Activated naive CD8-positive, alpha-beta T cell treated with anti-CD3 and anti-CD28 coated beads, Interleukin-2, amount 10 ng/mL, durations not matched to agents 7 days and 5 days (primary cell): ENCODE measurements at places on chromosomes 12 and 14. TPM values are rescaled to one million over a fixed set of nuclear protein-coding genes. Genes with fewer than 3 reads are reported as not detected.

DNA sequence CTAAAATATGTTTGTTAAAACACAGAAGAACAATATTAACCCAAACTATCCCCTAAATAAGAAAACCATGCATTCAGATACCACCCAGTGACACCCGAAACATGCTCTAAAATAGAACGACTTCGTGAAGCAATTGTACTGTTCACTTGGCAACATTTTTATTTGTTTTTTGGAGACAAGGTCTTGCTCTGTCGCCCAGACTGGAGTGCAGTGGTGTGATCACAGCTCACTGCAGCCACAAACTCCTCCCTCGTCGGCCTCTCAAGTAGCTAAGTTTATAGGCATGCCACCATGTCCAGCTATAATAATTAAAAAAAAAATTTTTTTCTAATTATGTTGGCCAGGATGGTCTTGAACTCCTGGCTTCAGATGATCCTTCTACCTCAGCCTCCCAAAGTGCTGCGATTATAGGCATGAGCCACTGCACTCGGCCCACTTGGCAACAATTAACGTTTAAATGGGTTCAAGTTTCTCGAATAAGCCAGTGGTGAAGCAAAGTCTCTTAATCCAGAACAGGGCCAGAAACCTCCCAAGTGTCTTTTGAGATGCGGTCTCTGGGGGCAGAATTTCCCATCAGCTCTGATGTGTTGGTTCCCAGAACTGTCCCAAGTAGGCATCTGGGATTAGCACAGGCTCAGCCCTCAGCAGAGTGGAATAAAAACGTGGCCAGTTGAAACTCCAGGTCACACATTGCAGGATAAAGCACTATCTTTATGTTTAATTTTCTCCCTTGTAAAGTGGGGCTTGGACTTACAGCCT is 74.5 kb downstream of the TMCC3 start:
- peaks cover 17% of the 10 kb centered on the region for H3K27me3 ChIP-seq
- H3K4me3 ChIP-seq = no peak overlapping the region
- no peaks in the 10 kb centered on the region for H3K36me3 ChIP-seq
- no peak overlapping the region for H3K27ac ChIP-seq
- no peak for DNase-seq

DNA sequence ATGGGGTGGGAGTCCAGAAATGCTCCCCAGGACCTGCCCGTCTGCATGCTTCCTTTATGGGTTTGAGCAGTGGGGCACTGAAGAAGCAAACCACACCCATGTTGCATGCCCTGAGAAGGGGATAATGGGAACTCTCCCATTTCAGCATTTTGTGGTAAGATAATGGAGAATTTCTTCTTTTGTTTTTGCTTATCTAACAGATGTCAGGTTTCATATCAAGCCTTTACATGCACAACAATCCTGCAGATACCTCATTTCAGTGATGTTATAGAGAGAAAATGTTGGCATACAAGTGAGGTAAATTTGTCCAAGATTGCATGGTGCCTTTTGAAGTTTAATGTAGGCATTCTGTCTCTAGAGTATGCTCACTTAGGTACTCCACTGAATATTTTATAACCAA is 177.0 kb downstream of the ALX1 start:
- no peaks in the 10 kb centered on the region for H3K4me1 ChIP-seq
- no peak for DNase-seq
- no peak overlapping the region for H3K4me3 ChIP-seq
- no peaks in the 10 kb centered on the region for H3K36me3 ChIP-seq

- peak; percentile 57 for DNase-seq
- no peaks in the 10 kb centered on the region for H3K36me3 ChIP-seq
- no peak overlapping the region for H3K27ac ChIP-seq
These were observed 1.2 kb downstream of the PELI2 start for GRCh38 chr14:56119201-56119981.

DNA sequence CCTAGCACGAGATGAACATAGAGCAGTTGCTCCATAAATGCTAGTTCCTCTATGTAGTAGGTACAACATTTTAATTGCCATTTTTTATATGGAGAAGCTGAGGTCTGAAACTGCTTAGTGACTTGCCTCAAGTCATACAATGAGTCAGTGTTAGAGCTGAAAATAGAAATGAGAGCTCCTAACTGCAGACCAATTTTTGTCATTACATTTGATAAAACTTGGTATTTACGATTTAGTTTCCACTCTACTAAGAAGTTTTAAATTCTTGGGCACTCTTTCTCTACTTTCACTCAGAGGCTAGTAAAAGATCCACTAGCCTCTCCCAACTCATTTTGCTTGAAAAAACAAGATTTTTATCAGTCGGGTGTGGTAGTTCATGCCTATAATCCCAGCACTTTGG is 8.1 kb upstream of the TMED10 start:
- H3K36me3 ChIP-seq = no peaks in the 10 kb centered on the region
- no peak for DNase-seq
- H3K27me3 ChIP-seq = peaks cover 16% of the 10 kb centered on the region

DNA sequence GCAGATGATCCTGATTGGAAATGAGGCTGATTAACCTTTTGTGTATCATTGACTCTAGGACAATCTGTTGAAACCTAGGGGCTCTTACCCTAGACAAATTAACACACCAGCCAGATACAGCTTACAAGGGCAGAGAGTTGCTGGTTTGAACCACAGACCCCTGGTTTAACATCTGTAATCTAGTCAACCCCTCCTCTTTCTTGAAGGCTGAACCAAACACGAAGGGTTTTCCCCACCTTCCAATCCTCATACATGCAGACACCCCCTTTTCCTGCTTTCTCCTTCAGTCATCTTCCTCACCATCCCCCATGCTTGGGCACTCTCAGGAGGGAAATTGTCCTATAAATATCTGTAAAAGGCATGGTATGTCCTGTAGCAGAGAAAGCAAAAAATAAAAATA is 126.0 kb upstream of the HIF1A start:
- peaks cover 1% of the 10 kb centered on the region for H3K27me3 ChIP-seq
- H3K36me3 ChIP-seq = peaks cover 6% of the 10 kb centered on the region
- peaks cover 46% of the 10 kb centered on the region for H3K4me1 ChIP-seq
- peak overlapping the region; percentile 87 for H3K27ac ChIP-seq
- DNase-seq = no peak

- H3K27ac ChIP-seq = peak overlapping the region; percentile 92
- peak overlapping the region; percentile 66 for H3K4me3 ChIP-seq
- peaks cover 20% of the 10 kb centered on the region for H3K36me3 ChIP-seq
- H3K4me1 ChIP-seq = peaks cover 46% of the 10 kb centered on the region
- H3K27me3 ChIP-seq = no peaks in the 10 kb centered on the region
These were observed 60.4 kb upstream of the ARID2 start for GRCh38 chr12:45669093-45669492.

DNA sequence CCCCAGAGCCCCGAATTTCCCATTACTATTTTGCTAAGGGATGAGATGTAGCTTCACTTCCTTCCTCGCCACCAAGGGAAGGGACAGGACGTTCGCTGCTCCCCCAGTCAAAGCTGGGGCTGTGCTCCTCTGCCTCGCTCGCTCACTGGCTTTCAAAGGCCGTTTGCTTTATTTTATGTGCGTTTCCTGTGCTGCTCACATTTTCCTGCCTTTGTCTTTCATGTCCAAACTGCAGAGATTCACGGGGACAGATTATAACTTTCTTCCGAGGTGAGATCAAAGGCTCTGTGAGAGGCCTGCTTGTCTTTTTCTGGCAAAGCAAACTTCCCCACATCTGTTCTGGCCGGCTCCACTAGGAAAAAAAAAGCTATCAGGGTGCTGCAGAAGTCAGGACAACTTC is 76.0 kb upstream of the FZD10 start:
- no peak overlapping the region for H3K27ac ChIP-seq
- peaks cover 4% of the 10 kb centered on the region for H3K27me3 ChIP-seq
- H3K36me3 ChIP-seq = no peaks in the 10 kb centered on the region
- no peak for DNase-seq
- H3K4me1 ChIP-seq = peaks cover 11% of the 10 kb centered on the region

DNA sequence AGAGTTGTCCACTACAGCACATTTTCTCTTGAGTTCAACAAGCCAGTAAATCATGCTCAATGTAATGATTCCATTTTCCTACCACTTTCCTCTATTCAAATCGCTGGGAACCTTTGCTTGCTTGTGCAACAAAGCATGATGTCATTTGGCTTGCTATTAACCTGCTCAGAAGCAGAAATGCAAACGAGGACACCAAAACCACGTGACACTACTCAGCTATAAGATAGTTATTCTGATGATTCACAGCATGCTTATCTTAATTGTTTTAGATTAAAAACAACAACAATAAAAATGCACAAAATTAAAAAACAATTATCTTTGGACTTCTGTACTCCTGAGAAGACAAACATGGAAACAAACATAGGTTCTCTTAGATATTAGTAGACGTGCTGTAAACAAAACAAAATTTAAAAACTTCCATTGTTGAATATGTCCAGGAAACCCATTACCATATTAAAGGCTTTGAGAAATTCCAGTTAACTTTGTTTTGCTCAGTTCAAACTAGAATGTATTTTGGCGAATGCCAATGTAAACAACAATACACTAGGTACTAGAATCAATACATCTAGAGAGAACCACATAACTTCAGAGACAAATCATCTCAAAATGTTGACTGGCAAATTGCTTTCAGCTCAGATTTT is 77.5 kb upstream of the KRAS start:
- H3K36me3 ChIP-seq = no peaks in the 10 kb centered on the region
- H3K27ac ChIP-seq = no peak overlapping the region
- peaks cover 11% of the 10 kb centered on the region for H3K4me1 ChIP-seq
- H3K4me3 ChIP-seq = no peak overlapping the region
- no peak for DNase-seq
- H3K27me3 ChIP-seq = peaks cover 2% of the 10 kb centered on the region

GRCh38 chr12:98612696-98613334 is 19.3 kb downstream of the SLC25A3 start:
- peak overlapping the region; percentile 31 for H3K4me3 ChIP-seq
- H3K27me3 ChIP-seq = no peaks in the 10 kb centered on the region
- H3K27ac ChIP-seq = peak overlapping the region; percentile 84

DNA sequence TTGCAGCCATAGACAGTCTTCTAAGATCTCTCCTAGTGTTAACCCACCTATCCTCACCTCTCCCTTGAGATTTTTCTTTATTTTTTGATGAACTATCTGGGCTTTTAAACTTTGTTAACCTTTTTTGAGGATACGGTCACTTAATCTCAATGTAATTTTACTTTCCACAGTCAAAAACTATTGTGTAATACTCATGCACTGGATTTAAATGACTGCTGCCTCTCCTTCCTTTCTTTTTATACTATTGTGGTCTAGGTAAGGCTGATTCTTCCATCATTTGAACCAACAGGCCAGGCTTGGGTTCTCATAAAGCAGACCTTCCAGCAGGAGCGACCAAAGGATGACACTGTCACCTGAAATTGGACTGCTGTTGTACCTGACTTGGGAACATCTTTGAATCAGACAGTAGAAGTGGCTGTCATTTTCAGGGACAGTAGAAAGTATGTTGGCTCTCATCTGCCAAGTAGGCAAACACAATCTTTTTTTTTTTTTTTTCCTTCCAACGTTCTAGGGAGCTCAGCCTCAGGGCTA is 689 bp upstream of the PDE3A start:
- H3K4me1 ChIP-seq = peaks cover 9% of the 10 kb centered on the region
- no peak for DNase-seq
- H3K4me3 ChIP-seq = no peak overlapping the region
- no peak overlapping the region for H3K27ac ChIP-seq
- peaks cover 62% of the 10 kb centered on the region for H3K27me3 ChIP-seq
- H3K36me3 ChIP-seq = no peaks in the 10 kb centered on the region

DNA sequence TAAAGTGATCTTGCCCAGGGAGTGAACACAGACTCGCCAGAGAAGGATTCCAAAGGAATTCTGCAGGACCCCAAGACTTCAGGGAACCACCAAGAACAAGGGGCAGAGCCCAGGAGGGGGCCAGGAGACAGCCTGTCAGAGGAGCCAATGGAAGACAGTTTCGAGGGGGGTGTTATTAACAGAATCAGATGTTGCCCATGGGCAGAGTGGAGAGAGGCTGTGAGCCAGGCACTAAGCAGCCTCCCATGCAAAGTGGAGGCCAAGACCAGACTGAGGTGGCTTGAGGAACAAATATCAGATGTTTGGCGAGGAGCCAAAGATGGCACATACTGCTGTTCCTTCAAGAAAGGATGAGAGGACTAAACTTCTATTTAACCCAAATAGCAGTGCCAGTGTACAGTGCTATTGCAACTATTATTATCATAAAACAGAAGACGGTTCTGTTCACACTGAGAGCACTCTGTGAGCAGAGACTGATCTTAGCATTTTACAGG is 12.6 kb downstream of the APPL2 start:
- DNase-seq = no peak
- no peak overlapping the region for H3K27ac ChIP-seq
- no peak overlapping the region for H3K4me3 ChIP-seq
- H3K36me3 ChIP-seq = peaks cover 19% of the 10 kb centered on the region

- no peaks in the 10 kb centered on the region for H3K27me3 ChIP-seq
- DNase-seq = no peak
- no peak overlapping the region for H3K27ac ChIP-seq
- peaks cover 23% of the 10 kb centered on the region for H3K36me3 ChIP-seq
- H3K4me1 ChIP-seq = peaks cover 22% of the 10 kb centered on the region
These were observed 37.8 kb downstream of the MARK3 start for GRCh38 chr14:103423050-103423461.

PRH2 gene
- not detected for total RNA-seq

MIP gene
- total RNA-seq = not detected

FBLN5 gene
- total RNA-seq = 3.5 TPM

STAB2 gene
- not detected for total RNA-seq

CIT gene
- total RNA-seq = 87.0 TPM
